D721Med (cell line): ENCODE measurements at places on chromosomes 1 and 21.

DNA sequence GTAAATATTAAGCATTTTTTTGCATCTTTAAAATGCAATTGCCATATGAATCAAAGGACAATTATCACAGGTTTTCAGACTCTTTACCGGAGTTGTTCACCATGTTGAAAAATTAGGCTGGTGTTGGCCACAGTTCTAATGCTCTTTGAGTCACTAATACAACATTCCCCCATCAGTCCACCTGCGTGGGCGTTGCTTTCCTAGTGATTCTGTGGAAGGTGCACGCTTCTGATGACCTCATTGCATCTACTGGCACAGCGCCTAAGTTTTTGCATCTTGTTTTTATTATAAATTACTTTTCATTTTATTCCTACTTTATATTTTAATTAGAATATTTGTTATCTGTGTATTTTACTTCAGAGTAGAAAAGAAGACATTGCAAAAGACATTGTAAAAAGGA, 4.7 kb upstream of the F5 start:
- DNase-seq, result no peak

DNA sequence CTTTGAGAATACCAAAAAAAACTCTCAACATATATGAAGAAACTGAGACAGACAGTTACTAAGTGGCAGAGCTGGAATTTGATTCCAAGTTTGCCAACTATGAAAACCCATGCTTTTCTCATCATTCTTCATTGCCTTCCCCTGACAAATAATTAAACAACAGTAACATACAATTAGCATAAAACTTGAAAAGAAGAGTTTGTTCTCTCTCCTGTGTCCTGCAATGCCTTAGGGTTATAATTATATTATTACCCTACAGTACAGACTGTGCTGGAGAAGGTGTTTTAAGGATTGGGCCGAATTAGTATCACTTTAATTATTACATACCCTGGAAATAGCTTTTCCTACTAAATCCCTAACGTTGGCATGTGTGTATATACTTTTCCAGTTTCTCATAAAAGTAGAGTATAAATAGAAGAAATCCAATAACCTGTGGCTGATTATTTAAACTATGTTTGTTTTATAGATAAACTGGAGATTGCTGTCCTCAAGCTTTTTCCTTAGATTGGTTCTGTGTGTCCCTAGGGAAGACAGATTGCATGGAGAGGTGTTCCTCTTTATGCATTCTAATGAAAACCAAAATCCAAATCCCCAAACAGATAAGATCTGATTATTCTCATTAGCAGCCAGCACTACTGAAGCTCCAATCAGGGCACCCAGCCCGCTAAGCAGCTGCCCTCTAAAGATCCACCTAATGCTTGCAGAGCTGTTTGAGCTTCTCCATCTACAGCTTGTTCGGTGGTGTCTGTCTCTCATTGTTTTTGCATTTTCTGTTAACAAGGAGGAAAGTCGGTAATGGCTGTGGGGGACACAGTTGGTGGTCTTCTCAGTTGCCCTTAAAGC, 156.3 kb downstream of the TM2D1 start:
- peak; percentile 44 for DNase-seq

DNA sequence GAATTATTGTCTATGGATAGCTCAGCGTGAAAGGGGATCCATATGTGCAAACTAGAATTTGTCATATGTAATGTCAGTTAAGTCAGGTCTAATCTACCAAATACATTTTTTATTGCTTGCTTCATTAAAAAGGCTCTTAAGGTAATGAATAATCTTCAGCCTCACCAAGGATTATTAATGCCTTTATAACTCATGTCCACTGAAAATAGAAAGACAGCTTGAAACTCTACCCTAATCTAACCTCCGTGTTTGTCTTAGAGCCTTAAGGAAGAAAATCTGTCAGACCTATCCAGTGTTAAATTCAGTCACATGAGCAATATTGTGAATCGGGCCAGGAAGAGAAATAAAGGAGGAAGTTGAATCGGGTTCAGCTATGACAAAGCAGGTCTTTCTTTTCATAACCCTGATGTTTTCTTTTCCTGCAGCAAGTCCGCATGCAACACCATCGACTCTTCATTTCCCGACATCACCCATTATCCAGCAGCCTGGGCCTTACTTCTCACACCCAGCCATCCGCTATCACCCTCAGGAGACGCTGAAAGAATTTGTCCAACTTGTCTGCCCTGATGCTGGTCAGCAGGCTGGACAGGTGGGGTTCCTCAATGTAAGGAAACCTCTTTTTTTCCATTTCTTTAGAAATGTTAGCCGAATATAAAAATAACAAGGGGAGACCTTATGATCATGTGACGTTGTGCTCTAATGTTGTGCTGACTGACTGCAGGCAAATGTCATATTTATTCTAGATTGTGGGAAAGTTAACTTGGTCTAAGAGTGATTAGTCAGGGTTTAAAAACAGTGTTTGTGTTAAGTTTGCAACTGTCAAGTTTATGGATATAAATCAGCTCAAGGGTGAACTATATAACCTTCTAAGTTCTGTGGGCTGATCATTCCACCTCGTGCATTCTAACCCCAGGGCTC, 321.0 kb downstream of the TM2D1 start:
- peak; percentile 46 for DNase-seq

GRCh38 chr1:5979536-5980313, 12.5 kb downstream of the NPHP4 start:
- no peak for DNase-seq

DNA sequence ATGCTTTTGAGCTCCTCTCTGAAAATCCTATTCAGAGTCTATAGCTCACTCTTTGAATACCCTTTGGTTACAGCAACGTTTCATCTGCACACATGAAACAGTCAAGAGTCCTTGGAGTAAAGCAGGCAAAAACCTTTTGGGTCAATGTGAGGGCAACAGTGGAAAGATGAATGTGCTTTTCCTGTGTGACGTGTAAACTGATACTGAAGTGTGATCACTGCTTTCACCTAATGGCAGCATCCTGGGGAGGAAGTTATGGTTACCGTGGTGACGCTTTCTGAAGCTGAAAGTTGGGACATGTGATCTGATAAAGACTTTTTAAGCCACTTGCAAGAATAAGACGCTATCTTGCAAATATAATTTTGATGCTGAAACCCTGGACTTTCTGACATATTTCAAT, 160.0 kb downstream of the SEC16B start:
- no peak for DNase-seq

- DNase-seq, result peak; percentile 57
Measured at GRCh38 chr1:179742717-179743678, at the start of gene FAM163A. Gene FAM163A (plus strand): TSS chr1:179743291. CDS start chr1:179813098, 69,807 bp downstream.

DNA sequence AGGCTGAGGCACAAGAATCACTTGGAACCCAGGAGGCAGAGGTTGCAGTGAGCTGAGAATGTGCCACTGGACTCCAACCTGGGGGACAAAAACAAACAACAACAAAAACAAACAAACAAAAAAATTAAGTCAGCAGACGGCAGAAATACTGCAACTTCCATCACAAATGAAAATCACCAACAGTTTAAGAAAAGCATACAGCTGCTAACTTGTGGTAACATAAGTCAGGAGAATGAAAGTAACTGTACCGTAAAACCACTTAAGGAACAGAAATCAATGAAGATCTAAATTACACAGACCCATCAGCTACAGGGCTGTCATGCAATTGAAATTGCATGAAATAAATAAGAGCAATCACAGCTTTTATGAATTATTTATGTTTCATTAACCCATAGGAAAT, 25.0 kb downstream of the MCOLN2 start:
- no peak for DNase-seq

DNA sequence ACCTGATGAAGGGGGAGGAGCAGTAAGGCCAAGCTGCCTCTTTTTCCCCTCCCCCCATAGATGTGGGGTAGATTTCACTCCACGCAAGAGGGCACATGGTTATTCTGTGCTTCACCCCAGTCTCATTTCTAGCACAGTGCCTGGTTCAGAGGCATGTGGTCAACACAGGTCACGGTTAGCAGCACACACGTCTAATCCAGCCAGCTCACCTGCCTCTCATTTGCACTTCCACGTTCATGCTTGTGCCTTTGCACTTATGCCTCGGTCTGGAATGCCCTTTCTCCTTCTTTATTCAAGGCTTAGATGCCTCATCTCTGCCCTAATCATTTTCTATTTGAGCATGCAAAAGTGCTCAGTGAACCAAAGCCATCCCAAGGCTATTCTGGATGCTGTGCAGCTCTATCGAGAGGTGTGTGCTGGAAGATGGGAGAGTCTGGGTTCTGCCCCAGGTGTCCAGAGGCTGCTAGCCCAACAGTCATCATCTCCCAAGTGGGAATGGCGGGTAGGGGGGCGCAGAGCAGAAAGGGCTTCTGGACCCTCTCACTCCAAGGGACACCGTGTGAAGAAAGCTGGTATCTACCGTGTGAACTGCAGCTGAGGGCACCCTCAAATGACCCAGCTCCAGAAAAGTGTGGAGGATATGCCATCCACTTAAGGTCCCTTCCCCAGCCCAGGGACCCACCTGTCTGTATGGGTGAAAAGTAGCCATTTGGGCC, 2.1 kb upstream of the A3GALT2 start:
- no peak for DNase-seq

DNA sequence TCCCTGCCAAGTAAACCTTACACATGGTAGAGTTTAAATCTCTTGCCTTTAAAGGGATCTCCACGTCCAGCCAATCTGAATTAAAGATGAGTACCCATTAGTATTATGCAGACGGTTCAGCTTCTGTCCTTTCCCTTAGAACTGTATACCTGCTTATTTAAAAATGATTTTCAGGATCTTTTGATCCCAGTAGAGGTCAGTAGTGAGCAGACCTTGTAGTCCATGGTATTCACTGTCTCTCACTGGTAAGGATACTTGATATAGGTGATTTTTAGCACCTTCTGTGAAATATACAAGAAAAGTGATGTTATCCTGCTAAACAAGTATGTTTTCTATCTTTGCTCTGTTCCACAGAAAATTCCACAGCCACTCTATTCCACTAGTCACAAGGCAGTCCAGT, 1211.6 kb upstream of the ADGRL4 start:
- no peak for DNase-seq

DNA sequence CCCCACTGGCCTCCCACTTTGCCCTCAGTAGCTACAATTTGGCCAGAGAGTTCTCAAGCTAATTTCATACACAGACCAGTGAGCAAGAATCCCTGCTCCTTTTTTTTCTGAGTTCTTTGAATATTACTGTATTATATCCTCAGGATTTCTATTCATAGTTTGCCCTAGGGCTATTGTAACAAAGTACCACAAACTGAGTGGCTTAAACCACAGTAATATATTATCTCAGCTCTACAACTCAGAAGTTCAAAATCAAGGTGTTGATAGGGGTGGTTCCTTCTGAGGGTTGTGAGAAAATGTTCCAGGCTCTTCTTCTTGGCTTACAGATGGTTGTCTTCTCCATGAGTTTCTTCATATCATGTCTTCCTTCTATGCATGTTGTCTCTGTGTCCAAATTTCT, 289.4 kb upstream of the ESRRG start:
- DNase-seq, result no peak

- DNase-seq, result no peak
Measured at GRCh38 chr1:224528900-224529299, 87.2 kb upstream of the CNIH3 start.

DNA sequence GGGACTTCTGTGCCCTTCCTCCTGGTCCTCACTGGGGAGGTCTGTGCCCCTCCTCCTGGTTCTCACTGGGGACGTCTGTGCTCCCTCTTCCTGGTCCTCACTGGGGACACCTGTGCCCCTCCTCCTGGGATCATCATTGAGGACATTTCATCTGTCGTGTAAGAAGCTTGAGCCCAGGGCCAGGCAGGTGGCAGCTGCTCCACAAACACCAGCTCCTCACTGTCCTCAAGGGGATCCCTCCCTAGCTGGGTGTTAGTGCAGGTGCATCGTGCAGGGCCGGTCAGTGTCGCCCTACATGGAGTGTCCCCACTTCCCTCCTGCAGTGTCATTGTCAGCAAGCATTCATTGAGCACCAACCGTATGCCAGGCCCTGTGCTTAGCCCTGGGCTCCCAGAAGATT, 312.7 kb downstream of the PTPRU start:
- DNase-seq, result no peak

- no peak for DNase-seq
Measured at GRCh38 chr21:28547766-28548165, 444.9 kb downstream of the LTN1 start.

GRCh38 chr1:184033711-184034167, 3.8 kb downstream of the COLGALT2 start:
- no peak for DNase-seq

- no peak for DNase-seq
Measured at GRCh38 chr1:210457568-210457967, 128.9 kb downstream of the HHAT start.

DNA sequence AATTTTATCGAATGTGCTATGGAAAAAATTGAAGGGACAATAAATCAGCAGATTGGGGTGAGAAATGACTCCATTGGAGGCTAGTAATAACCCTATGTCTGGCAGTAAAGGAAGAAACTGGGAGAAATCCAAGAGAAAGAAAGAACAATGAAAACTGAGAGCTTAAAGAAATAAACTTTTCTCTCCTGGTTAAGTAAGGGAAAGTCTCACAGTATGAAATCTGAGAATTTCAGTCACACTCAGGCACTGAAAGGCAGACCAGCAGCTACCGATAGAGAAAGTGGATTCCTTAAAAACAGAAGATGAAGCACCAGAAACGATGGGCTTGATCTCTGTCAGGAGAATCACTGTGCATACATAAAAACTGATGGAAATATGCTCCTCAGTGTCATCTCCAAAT, 404.2 kb downstream of the PLPP3 start:
- no peak for DNase-seq

GRCh38 chr1:221032637-221033280, 153.5 kb downstream of the HLX start:
- no peak for DNase-seq

DNA sequence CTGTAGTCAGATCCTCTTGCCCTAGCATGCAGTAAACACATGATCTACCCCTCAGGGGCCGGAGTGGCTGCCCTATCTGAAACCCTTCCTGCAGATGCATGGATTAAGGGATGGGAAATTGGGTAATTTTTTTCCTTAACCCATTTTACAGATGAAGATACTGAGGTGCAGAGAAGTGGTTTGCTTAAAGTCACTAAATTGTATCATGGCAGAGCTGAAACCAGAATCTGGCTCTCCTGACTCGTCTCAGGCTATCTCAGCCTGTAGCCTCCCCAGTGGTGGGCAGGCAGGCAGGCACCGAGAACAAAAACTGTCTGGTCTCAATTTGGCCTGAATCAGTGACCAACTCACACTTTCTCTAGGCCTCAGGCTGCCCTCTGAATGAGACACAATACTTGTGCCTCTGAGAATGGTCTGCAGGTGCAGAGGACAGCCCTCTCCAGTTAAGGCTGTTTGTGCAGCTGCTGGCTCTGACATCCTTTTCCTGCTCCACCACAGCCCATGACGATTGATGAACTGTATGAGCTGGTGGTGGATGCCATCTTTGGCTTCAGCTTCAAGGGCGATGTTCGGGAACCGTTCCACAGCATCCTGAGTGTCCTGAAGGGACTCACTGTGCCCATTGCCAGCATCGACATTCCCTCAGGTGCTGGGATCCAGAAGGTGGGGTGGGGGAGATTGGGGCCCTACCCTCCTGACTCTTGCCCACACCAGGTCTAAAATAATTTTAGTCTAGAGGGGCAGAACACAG, 1.5 kb downstream of the NAXE start:
- DNase-seq, result no peak

DNA sequence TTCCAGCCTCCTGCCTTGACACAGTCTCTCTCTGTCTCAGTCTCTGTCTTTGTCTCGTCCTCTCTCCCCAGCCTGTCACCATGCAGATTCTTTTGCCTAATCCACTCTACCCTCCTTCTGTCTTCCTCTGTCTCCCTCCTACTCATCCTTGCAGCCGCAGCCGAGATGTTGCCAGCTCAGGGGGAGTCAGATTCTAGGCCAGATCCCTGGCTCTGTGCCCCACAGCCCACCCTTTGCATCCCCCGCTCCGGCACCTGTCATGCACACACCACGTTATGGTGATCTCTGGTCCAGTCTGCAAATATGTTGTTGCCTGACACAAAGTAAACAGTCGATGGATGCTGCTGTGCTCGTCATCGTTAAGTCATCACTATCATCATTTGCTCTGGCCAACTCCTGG, 35.5 kb upstream of the IGSF21 start:
- no peak for DNase-seq
